ENCODE measurements at places on chromosomes 11 and 22.

- peak; percentile 26 for DNase-seq
Measured at GRCh38 chr11:67614730-67615714, 8.3 kb downstream of the NDUFV1 start.

DNA sequence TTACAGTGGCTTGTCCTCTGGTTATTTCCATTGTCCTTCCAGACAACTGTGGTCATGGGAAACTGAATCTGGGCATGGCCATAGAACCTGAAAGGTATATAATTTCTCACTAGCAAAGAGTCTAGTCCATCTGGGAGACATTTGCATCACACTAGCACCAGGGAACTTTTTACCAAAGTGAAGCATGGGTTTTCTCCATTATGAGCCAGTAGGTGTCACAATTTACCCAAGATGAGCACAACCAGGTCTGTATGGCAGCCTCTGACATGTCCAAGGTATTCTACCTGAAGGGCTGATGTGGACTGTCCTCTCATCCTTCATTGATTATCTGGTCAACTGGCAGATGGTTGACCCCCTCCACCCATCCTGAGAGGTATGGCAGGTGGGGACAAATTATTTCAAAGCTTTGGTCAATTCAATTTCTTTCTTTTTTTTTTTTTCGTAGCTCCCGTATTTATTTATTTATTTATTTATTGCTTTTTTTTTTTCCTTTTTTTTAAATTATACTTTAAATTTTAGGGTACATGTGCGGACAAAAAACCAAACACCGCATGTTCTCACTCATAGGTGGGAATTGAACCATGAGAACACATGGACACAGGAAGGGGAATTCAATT lies 425.9 kb downstream of the TMEM135 start:
- peak; percentile 21 for DNase-seq

GRCh38 chr11:91261513-91261912 lies 963.1 kb upstream of the FAT3 start:
- no peak for DNase-seq

GRCh38 chr11:120061036-120061760 lies 76.7 kb downstream of the TRIM29 start:
- peak; percentile 5 for DNase-seq

- no peak for DNase-seq
Measured at GRCh38 chr11:9855579-9856287, 191.9 kb downstream of the SWAP70 start.

GRCh38 chr11:131465746-131466145 lies 95.3 kb downstream of the NTM start:
- DNase-seq, result no peak

Data from choroid plexus epithelial cell (primary cell).